ENCODE measurements at places on chromosomes 4 and X.

DNA sequence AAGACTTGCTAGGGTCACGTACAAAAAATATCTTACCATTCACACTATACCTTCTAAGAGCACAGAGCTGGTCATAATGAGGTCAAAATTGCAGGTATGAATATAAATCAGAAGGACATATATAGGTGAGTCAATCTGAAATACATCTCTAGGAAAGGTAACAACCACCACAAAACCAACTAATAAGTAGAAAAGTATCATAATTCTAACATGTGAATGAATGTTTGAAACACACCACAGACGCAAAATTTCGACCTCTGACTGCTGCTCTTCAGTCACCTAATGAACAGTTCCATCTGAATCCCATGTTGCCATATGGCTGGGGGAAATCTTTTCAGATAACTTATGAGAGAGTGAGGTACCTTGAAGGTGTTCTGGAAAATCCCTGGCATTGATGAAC is 22.1 kb downstream of the STAP1 start:
- DNase-seq, result no peak

DNA sequence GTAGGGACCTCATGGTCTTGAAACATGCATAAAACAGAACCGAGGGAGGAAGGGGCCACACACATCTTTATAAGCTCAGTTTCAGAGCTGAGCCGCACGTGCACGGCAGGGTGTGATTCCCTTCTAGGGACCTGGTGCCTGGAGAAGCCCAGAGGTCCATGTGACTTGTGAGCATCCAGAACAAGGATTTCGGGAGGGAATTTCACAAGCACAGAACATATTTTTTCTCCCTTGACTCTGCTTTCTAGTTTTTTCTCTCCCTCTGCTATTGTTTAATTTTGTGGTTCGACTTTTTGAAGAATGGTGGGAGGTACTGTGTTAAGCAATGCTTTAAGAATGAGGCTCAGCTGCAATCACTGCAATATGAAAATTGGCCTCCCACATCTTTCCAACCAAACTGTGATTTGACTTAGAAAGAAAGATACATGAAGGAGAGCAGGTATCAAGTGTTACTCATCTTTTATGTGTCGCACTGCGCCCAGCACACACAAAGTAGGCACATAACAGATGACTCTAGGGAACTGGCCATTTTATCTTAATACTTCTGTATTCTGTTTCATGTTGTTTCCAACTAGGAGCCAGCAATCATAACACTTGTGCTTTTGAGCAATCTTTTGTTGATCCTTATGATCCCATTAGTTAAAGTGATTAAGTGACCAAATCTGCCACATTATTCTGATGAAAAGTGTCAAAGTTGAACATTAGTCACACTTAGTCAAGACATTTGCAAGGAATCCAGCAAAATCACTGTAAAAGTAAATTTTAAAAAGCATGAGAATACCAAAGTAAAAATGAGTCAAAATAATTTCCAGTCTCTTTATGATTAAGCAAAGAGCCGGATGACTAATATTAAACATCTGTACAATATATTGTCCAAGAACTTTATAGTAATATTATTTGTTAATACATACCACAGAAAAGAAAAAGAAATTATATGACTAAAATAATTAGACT is 86.4 kb downstream of the SHISA3 start:
- no peak for DNase-seq

DNA sequence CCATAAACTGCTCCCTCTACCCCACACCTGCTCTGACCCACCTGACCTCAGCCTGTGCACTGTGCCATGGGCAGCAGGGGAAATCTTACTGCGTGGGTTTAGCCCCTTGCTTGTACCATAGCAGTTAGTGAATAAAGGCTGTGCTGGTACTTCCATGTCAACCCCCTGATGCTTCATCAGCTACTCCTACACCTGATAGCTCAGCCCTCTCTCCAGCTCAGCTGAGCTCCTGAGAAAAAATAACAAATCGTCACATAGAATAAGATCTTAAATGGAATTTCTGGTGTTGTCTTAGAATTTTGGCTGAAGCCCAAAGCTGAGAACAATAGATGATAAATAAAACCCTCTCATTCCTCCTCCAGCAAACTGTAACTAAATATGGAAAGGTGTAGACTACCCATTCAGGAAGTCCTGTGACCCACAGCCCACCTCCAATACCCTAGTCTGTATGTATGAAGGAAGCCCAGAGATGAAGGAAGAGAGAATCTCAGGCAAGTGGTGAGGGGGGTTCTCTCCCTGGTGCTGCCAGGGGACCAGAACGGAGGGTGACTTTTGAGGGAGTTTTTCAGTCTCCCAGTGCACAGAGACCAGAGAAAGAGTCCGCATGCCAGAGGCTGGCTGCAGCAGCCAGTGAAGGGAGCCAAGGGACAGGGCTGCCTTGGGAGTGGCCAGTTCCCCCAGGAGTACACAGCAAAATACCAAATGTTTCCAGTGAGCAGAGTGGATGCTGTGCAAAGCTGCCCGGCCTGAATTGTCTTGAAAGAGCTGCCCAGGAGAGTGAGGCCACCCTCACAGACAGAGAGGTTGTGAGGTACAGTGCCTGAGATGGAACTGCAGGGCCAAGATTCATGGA is 227.3 kb downstream of the QDPR start:
- DNase-seq, result no peak

DNA sequence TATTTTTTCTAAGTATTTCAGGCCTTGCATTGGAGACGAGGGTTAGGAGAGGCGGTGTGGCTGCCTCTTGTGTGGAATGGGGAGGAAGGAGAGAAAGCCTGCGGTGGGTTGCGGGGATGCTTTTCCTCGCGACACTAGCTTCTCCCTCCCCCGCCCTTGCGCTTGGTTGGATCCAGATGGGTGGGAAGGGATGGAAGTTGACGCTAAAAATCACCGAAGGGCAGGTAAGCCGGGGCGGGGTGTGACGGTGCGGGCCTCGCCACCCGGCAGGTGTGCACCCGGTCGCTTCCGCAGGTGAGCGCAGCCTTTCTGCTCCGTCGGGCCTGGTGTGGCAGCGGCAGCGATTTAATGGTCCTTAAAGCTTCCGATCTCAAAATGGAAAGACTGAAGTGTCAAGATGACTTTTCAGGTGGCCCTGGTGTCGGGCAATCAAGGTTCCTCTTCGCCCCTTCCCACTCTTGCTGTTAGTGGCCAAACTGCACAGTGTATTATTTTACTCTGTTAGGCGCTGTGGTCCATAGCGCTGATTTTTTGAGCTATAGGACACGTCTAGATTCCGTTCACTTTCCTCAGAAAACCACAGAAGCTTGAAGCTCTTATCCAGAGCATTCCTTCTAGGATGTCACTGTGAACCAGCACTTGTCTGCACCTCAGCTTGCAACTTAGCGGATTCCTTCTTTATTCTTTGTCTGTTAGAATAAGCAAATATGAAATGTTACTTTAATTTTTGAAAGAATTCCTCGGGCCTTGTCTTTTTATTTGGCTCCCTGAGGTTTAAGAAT is 765 bp downstream of the ENOPH1 start:
- peak; percentile 47 for DNase-seq

- no peak for DNase-seq
Measured at GRCh38 chrX:115650916-115651315, 89.9 kb downstream of the PLS3 start.

- DNase-seq, result no peak
Measured at GRCh38 chr4:84901740-84902281, 64.7 kb downstream of the WDFY3 start.

- no peak for DNase-seq
Measured at GRCh38 chrX:131693359-131693758, 149.5 kb downstream of the OR13H1 start.

DNA sequence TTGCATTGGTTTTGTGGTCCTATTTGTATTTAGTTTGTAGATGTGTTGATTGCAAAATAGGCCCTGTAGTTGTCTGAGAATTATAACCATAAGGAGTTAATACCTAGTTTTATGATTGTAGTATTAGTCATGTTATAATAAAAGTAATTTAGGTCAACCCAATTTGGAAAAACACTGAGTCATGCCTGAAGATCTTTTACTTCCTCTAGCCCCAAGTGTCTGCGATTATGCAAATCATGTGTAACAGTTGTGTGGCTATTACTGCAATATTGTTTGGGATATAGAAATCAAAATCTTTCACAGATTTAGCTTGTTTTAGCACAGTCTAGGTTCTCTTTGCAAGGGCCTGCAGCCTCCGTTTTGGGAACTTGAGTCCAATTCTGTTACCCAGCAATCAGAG is 12.6 kb downstream of the SRD5A3 start:
- no peak for DNase-seq

GRCh38 chr4:38958453-38959190 is 73.6 kb downstream of the TMEM156 start:
- DNase-seq, result no peak

GRCh38 chr4:67929426-67929825 is 33.9 kb downstream of the TMPRSS11A start:
- DNase-seq, result no peak

GRCh38 chr4:88097781-88098180 is 60.7 kb downstream of the ABCG2 start:
- DNase-seq, result no peak

- no peak for DNase-seq
Measured at GRCh38 chrX:41553688-41554087, 106.5 kb downstream of the NYX start.

DNA sequence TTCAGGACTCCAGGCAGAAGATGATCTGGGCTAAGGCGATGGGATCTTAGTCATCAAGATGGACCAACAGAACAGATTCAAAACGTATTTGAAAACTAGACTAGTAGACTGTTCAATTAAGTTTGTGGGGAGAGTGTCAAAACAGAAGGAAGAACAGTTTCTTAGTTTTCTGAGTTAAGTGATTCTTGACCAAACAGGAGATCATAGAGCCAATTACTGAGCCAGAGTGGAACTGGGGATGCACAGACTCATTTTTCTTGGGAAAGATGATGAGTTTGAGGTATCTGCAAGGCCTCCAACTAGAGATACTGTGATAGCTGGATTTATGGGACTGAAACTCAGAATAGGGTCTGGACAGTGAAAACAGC is 119.5 kb downstream of the REELD1 start:
- no peak for DNase-seq

GRCh38 chr4:81631958-81632441 is 160.3 kb upstream of the RASGEF1B start:
- DNase-seq, result no peak

- DNase-seq, result no peak
Measured at GRCh38 chrX:3680459-3680858, 33.0 kb downstream of the PRKX start.

DNA sequence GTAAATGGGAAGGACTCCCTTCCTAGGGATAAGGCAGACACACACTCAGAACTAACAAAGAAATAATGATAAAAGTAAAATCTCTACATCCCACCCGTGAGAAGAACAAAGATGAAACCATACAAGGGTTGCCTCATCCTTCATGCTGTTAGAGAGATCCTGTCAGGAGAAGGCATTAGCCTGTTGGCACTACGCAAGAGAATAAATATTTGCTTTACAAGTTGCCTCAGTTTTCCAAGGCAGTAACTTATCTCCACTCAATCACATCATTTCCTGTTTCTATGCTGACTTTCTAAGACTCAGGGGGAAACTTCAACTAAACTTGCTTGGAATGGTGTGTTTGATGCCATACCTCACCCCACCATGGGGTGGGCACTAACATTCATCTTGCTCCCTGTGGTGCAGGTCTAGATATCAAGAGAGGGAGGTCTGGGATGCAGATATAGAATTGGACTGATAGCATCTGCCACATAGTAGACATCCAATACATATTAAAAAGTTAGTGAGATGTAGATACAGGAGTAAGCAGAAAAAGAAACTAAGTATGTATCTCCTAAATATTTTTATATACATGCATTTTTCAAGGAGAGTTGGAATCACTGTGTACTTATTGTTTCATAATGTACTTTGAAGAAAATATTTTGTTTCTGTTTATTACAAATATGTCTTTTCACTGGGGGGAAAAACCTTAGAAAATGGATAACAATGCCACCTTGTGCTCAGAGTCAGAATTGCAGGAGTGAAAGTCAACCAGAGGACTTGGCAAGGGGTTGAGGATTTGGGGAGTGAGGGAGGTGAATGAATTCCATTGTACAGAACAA is 57.2 kb upstream of the BEX4 start:
- no peak for DNase-seq

GRCh38 chr4:140603286-140603685 is 34.5 kb upstream of the UCP1 start:
- no peak for DNase-seq

DNA sequence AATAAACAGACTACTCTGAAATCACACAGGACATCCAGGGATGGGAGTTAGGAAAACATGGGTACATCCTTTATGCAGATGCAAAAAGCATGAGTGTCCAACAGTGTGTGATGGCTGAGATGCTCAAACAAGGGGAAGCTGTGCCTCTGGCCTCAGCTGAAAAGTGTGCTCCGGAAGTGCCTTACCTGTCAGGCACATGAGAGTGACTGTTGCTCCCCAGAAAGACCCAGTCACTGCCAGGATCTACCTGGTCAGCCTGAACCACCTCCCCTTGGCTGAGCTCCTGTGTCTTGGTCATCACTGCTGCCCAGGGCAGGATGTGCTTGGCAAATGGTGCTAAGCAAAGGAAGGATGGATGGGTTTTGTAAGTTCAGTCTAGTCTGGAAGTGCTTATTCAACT is 4.0 kb downstream of the PPP2R2C start:
- DNase-seq, result no peak

GRCh38 chr4:70734971-70735370 is 13.2 kb downstream of the RUFY3 start:
- no peak for DNase-seq

GRCh38 chr4:93199492-93199891 is 629.1 kb upstream of the ATOH1 start:
- no peak for DNase-seq

DNA sequence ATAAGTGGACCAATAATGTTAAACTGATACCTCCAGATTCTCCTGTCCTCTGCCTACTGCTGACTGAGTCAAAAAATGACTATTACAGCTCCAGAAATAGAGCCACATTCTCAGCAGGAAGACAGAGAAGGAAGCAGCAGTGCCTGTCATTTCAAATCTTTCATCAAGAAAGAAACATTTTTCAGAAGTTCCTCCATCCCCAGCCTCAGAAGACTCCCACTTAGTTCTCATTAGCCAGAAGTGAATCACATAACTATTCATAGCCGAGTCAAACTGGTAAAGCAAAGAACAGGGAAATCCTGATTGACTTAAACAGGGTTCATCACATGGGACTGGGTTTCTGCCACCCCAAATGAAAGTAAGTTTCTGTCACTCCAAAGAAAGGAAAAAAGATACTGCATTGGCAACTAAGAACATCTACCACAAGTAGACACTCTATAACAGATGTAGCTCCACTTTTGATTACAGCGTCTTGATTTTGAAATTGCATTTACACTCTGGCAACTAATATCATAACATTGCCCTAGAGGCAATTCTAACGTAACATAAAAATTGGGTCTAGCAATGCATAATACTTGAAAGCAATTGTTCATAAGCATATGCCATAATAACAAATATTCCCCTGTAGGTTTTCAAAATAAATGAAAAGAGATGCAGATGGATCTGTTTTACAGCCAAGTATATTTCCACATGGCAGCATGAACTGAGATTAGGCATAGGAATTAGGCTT is 599.8 kb downstream of the GALNTL6 start:
- no peak for DNase-seq

GRCh38 chr4:149889991-149890390 is 74.3 kb upstream of the IQCM start:
- DNase-seq, result no peak

GRCh38 chr4:11485926-11486325 is 57.2 kb upstream of the HS3ST1 start:
- DNase-seq, result no peak
